ENCODE measurements at places on chromosomes 1 and 21.

GRCh38 chr1:20932437-20932977, 145.4 kb upstream of the HP1BP3 start:
- H3K27ac ChIP-seq: no peak overlapping the region
- H3K4me3 ChIP-seq: no peak overlapping the region
- peaks cover 41% of the 10 kb centered on the region for H3K36me3 ChIP-seq
- peaks cover 25% of the 10 kb centered on the region for H3K4me1 ChIP-seq
- DNase-seq: no peak

DNA sequence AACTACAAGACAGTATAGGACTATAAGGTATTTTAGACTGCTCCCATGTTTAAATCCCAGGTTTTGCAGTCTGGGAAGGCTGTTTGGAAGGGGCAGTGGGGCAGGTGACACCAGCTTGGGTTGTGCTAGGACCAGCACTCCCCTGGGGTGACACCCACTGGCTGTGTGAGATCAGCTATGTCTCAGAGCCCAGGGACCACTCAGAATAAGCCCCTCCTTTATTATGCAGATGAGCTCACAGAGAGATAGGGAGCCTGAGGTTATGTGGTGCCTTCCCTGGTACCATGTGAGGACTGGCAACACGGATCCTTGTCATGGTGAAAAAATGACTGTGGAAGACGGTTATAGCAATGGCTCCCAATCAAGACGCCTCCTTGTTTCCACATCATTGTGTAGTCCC, 71.0 kb downstream of the NENF start:
- no peak for DNase-seq
- no peak overlapping the region for H3K4me3 ChIP-seq
- peaks cover 2% of the 10 kb centered on the region for H3K4me1 ChIP-seq
- H3K27me3 ChIP-seq: no peaks in the 10 kb centered on the region
- H3K27ac ChIP-seq: no peak overlapping the region
- no peaks in the 10 kb centered on the region for H3K36me3 ChIP-seq

GRCh38 chr1:182875889-182876288, 36.7 kb downstream of the DHX9 start:
- no peaks in the 10 kb centered on the region for H3K27me3 ChIP-seq
- peaks cover 97% of the 10 kb centered on the region for H3K36me3 ChIP-seq
- no peak overlapping the region for H3K27ac ChIP-seq
- H3K4me1 ChIP-seq: no peaks in the 10 kb centered on the region

GRCh38 chr1:228215663-228216116, 7.8 kb downstream of the OBSCN start:
- no peak for DNase-seq
- H3K4me3 ChIP-seq: no peak overlapping the region
- H3K27ac ChIP-seq: no peak overlapping the region
- no peaks in the 10 kb centered on the region for H3K27me3 ChIP-seq
- H3K36me3 ChIP-seq: no peaks in the 10 kb centered on the region
- H3K4me1 ChIP-seq: peaks cover 9% of the 10 kb centered on the region
